ENCODE measurements at places on chromosomes 13 and 19.

- no peak for DNase-seq
Observed at GRCh38 chr19:6057651-6058517, 52.4 kb downstream of the RFX2 start.

GRCh38 chr13:74134221-74134776, at the start of gene KLF12:
Gene KLF12 (minus strand): TSS chr13:74134404.
- DNase-seq: peak; percentile 95

DNA sequence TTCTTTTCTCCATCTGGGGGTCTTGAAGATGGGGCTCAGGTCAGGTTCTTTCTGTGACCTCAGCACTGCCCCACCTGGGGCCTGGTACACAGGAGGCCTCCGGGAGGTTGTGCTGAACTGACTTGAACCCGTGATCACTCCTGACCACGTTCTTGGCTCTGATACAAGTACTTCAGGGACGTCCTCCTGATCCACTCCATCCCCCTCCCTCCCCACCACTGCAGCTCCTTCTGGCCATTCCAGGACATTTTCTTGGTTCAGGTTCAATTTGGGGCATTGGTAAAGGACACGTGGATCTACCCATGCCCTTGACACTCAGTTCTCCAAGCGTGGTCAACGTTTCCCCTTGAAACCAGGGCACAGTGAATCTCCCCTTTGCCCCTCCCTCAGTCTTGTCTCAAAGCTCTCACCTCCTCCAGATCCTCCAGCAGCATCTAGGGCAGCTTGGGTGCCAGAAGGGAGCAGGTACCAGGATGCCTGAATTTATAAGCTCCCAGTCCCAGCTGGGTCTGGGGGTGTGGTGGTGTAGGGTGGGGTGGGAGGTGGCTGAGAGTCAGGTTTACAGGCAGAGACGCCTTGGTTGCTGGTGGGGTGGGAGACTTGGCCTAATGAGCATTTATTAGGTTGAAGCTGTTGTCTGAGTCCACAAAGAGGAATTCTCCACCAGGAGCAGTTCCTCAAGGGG, at the start of gene KLK15:
Gene KLK15 (minus strand): TSS at position 458 of the 685 bp plus-strand sequence. CDS start 2,082 bp downstream, outside the sequence.
- no peak for DNase-seq

- no peak for DNase-seq
Observed at GRCh38 chr13:39604756-39605155, 1.8 kb upstream of the LHFPL6 start.

GRCh38 chr13:33184112-33184490, 101.5 kb downstream of the STARD13 start:
- DNase-seq: no peak

DNA sequence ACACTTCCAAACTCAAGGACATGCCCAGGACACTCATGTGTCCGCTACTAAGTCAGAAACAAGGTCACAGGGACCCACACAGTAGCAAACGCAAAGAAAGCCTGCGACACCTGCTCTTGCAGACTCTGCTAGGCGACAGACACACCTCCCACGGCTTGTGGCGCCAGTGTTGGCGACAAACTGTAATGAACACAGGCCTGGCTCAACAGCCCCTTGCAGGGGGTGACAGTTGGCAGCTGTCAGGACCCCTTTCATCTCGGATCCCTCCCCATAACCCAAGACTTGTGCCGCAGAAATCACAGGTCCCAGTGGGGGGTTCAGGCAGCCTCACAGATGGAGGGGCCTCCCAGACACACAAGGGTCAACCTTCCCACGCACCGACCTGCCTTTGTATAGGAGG, 364 bp downstream of the CKM start:
- no peak for DNase-seq

Data from CD4-positive, alpha-beta T cell treated with Interleukin-12 subunit alpha and Interleukin-12 subunit beta, for 1 hour (primary cell).